ENCODE measurements at places on chromosomes 3 and 15.

DNA sequence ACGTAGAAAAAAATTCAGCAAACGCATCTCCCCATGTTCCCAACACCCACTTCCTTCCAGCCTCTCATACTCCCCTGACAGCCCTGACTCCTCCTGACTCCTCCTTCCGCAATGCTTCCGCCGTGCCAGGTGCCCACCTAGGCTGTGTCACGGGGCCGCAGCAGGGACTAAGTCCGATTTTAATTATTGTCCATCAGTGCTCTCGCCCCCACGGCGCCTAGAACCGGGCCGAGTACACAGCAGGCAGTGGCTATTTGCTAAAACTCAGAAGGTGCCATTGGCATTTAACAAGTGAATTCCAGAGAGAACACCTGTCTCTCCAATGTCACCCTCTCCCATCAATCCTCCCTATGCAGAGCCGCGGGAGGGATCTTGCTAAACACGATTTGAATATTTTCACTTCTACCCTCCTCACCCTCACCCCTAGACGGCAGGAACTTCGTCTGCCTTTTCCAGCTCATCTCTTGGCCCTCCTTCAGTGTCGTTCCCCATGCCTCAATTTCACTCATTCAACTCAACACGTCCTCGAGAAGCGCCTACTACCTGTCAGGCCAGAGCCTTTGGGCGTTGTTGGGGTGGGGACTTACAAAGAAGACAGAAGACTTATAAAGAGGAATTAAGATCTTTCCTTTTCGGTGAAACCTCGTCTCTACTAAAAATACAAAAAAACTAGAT, 11.5 kb upstream of the SHF start:
- DNase-seq: no peak

DNA sequence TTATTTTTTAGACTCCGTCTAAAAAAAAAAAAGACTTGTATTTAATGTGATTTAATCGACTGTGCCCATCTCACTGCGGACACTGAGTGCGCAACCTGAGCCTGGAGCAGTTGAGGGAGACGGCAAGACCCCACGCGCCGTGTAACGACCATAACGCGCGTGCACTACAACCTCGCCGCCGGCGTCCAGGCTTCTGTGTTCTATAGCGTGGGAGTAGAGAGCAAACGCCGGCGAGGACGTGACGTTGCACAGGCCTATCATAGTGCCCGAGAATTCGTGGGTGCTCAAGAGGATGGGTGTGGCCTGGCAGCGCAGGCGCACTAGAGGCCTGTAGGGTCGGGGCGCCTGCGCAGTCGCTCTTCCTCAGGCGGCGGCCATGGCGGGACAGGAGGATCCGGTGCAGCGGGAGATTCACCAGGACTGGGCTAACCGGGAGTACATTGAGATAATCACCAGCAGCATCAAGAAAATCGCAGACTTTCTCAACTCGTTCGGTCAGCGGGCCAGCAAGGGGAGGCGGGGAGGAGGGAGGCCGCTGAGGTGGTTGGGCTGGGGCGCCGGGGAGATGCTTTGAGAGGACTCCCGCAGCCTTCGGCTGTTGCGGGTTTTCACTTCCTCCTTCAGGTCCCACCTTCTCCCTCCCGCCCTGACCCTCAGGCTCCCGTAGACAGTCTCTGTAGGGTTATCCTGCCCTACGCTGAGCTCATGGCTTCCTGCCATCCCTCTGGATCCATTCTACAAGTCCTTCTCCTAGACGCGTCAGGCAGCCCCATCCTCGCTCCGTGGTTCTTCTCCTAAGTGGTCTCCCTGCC, at the start of gene BRK1:
TSS of gene BRK1 (plus strand) at position 350 of the 812 bp plus-strand sequence. CDS start at position 377, 27 bp downstream.
- peak; percentile 92 for DNase-seq

- DNase-seq: no peak
These were observed 6.1 kb upstream of the CLSTN2 start for GRCh38 chr3:139928708-139929505.

GRCh38 chr3:54713455-54713854, 214.4 kb downstream of the LRTM1 start:
- no peak for DNase-seq

DNA sequence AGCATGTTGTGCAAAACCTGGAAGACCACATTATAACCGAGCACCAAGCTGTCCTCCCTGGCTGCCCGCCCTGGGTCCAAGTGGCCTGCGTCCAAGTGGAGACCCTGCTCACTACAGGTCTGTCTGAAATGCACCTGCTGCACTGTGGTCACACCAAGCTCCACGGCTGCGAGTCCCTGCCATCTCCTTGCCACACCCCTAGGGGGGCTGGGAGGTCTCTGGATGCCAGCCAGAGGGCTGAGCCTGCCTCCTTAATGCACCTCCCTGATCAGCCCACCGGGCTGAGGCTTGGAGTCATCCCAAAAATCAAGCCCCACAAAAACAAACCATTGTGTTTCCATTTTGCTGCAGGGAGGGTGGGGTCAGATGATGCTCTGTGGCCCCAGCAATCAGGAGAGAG, 187.1 kb downstream of the MEGF11 start:
- DNase-seq: no peak

GRCh38 chr3:100043271-100043670, 71.0 kb downstream of the FILIP1L start:
- DNase-seq: no peak

DNA sequence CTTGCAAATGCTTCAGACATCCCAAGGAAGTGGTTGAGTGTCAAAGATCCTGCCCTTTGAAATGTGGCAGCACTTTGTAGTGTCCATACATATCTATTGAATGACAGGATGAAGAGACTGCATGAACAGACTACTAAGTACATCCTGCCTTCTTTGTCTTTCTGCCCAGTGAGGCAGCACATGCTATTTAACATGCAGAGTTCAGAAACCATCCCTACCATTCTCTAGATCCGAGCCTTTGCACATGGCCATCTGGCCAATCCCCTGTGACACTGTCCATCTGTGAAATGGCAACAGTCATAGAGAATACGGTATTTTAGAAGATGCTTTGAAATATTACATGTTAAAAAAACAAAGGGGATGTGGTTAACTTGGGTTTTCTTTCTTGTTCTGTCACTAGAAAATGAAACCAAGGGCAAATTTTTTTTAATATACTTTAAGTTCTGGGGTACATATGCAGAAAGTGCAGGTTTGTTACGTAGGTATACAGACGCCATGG, 519.6 kb downstream of the NTRK3 start:
- DNase-seq: no peak

DNA sequence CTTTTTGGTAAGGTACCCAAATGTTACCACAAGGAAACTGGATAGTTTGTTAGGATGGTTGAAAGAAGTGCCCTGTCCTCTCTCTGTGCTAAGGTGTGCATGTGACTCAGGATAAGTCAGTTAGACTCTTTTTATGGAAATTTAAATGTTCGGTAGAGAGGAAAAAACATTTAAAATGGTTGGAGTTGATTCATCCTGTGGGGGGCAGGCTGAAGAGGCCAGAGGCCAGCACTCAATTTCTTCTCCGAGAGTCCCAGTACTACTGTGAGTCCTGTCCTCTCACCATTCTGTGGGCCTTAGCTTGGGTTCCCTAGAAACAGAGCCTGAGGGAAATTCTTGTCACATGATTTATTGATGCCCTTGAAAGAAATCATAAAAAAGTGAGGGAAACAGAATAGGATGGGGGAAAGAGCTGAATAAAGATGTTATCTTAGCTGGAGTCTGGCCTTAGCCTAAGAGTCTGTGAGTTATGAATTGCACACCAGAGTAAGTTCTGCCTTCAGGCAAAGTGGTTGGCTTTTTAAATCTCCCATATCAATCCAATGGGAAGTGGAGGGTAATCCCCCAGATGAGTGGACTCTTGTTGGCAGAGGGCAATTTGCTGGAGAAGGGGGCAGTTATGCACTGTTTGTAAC, 106.5 kb upstream of the GALNT15 start:
- no peak for DNase-seq

GRCh38 chr3:126040386-126040785, 43.5 kb downstream of the SLC41A3 start:
- DNase-seq: no peak

DNA sequence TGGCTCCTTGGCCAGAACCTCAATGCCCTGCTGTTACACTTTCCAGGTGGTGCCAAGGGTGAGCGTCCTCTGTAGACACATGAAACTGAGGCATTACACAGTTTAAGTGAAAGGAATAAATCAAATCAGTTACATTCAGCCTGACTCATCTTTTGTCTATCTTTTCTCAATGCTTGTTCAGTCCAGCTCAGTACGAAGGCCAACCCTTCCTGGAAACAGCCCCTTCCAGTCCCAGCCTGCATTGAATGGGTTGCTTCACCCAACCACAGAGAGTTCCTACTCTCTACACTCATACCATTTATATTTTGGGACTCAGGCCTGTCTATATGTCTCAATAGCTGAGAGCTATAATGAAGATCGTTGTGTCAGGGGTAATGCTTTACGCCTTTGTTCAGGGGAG, 363.6 kb downstream of the RORA start:
- no peak for DNase-seq

GRCh38 chr3:175007306-175007705, 148.2 kb downstream of the NAALADL2 start:
- no peak for DNase-seq

DNA sequence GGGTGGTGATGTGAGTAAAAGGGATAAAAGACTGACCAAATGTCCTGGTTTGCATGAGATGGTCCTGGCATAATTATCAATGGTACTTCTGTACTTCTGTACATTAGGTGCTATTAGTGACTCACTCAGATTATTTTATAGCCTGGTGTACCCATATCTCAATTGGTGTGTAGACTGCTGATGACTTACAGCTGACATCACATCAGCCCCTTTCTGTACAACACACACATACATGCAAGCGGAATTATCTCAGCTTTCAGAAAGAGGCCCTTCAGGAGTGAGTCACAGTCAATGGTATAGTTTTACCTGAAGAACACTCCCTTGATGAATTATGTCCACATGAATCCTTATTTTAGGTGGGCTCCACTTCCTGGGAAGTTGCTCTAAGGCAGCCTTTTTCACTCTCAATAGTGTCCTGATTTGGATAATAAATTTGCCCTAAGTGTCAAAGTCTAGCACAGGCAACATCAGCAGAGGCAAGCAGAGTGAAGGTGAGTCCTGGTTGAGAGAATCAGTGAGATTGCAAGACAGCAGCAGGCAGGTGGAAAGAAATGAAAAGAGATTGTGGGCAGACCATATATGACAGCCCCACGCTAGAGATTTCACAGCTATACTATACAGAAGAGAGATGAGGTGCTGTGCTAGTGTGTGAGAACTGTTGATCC, 137.0 kb downstream of the ZPLD1 start:
- no peak for DNase-seq

DNA sequence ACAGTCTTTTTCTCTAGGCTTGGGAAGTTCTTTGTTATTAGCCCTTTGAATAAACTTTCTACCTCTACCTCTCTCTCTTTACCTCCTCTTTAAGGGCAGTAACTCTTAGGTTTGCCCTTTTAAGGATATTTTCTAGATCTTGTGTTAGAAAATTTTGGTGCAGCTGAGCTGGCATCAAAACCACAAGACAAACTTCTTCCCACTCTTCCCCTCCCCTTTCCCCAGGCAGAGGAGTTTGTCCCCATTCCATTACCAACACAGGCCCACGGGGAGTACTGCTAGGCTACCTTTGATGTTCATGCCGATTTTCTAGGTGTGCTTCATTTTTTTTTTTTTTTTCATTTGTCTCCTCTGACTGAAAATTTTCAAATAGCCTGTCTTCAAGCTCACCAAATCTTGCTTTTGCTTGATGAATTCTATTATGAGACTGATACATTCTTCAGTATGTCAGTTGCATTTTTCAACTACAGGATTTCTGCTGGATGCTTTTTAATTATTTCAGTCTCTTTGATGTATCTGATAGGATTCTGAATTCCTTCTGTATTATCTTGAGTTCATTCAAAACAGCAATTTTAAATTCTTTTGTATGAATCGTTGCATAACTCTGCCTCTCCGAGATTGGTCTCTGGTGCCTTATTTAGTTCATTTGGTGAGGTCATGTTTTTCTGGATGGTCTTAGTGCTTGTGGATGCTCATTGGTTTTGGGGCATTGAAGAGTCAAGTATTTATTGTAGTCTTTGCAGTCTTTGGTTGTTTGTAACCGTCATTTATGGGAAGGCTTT, 112.0 kb downstream of the UBE2E2 start:
- no peak for DNase-seq

DNA sequence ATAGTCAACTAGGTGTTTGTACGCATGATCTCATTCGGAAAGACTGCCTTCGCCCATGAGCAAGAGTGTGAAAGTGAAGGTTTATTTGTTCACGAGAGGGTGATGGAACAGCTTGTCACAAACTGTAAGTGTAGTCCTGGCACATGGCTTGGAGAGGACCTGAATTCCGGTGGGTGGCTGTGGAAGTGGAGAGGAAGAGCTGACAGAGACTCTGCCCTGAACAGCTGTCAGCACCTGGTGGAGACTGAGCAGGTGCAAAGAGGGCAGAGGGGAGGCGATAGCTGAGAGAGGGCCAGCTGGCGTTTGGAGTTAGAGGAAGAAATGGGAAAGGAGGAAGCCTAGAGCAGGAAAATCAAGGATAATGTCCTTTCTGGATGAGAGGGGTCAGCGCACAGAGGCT, 155.7 kb downstream of the EEFSEC start:
- DNase-seq: no peak

DNA sequence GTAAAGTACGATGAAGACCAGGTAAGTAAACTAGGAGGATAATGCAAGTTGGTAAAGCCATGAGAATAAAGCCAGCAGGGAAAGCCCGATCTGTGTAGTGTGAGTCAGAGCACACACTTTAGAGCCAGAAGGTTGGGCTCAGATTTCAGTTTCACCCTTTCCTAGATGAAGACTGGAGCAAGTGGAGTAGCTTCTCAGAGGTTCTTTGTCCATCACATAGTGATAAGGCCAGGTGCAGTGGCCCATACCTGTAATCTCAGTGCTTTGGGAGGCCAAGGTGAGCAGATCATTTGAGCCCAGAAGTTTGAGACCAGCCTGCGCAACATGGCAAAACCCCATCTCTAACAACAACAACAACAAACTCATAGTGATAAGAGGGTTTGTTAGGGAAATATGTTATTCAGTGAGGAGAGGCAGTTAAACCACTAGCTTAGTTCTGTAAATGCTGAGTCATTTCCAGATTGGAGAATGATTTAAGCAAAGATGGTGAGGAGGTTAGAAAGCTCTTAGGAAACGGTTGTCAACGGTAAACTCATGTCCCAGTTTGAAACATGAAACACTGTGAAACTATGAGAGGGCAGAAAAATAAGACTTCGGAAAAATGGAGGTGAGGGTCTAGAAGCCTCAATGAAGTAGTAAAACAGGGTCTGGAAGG, 39.0 kb downstream of the IL12A start:
- no peak for DNase-seq

DNA sequence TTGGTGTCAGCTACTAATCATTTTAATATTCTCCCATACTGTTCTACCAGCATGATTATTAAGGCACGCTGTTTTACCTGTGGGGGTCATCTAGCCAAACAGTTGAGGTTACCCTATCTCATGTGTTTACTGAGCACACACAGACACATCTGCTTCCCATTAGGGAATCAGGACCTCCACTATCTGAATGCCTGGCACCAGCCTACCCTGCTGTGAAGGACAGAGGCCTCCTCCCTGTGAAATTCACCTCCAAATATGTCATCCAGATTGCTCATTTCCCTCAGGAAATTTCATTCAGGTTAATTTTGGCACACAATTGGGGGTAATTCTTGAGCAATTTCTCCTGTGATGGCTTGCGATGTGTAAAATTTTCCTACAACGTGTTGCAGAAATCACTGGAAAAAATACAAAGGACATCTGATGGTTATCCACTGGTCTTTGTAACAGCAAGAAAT, 155.6 kb upstream of the NR2E3 start:
- no peak for DNase-seq
